Breast epithelium (tissue), 4 donors: ENCODE measurements at places on chromosomes 4 and X.

GRCh38 chrX:43785930-43786591 lies 96.2 kb downstream of the MAOB start:
- no peak for DNase-seq
- peaks cover 9% of the 10 kb centered on the region for H3K27me3 ChIP-seq
- H3K4me1 ChIP-seq = no peaks in the 10 kb centered on the region
- no peaks in the 10 kb centered on the region for H3K36me3 ChIP-seq

GRCh38 chr4:177302371-177303100 lies 7.1 kb upstream of the NEIL3 start:
- H3K36me3 ChIP-seq = no peaks in the 10 kb centered on the region
- no peaks in the 10 kb centered on the region for H3K4me1 ChIP-seq
- peak overlapping the region; percentile 17 for H3K27ac ChIP-seq
- no peaks in the 10 kb centered on the region for H3K27me3 ChIP-seq
- DNase-seq = no peak
- H3K4me3 ChIP-seq = no peak overlapping the region

DNA sequence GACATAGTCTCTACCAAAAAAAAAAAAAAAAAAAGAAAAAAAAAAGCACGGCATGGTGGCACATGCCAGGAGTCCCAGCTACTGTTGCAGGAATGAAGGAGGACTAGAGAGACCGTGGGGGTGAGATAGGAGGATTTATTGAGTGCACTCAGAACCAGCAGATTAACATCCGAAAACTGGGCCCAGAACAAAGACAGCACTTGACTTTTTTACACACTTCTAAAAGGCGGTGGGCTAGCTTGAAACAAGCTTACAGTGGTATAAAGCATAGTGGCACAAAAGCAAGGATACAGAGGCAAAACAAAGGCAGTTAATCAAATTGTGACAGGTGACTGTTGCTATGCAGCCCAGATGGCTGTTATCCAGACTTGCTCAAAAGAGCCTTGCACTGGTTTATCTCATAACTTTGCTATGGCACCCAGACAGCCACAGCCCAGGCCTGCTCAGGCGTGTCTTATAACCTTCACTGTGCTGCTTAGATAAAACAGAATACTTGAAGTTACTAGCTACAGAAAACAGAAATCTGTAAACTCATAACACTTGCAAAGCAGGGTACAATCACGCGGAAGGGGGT lies 9.9 kb upstream of the PI4K2B start:
- no peaks in the 10 kb centered on the region for H3K36me3 ChIP-seq
- H3K27me3 ChIP-seq = no peaks in the 10 kb centered on the region
- H3K4me3 ChIP-seq = no peak overlapping the region
- H3K4me1 ChIP-seq = no peaks in the 10 kb centered on the region

DNA sequence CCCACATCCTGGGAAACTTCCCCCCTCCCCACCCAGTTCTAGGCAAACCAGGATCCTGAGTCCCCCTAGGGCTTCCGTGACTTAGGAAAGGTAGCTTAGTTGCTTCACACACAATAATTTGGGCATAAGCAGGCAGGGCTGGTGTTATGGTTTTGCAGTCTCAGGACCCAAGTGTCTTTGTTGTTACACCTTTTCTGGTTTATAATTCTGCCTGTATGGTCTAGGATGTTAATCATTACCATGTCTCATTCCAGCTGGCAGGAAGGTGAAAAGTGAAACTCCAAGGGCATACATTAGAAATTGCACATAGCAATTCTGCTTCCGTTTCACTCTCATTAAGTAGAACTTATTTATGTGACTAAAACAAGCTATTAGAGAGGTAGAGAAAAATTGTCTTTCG lies 16.8 kb downstream of the UGT8 start:
- H3K27me3 ChIP-seq = no peaks in the 10 kb centered on the region
- no peaks in the 10 kb centered on the region for H3K36me3 ChIP-seq
- no peak overlapping the region for H3K4me3 ChIP-seq
- DNase-seq = no peak

- H3K27ac ChIP-seq = no peak overlapping the region
- no peaks in the 10 kb centered on the region for H3K36me3 ChIP-seq
- H3K27me3 ChIP-seq = no peaks in the 10 kb centered on the region
- no peak for DNase-seq
These were observed 615.4 kb upstream of the GALNT7 start for GRCh38 chr4:172553216-172553615.

GRCh38 chr4:168598191-168598590 lies 101.3 kb downstream of the PALLD start:
- H3K27ac ChIP-seq = no peak overlapping the region
- H3K4me1 ChIP-seq = no peaks in the 10 kb centered on the region
- H3K4me3 ChIP-seq = no peak overlapping the region
- no peaks in the 10 kb centered on the region for H3K36me3 ChIP-seq
- H3K27me3 ChIP-seq = no peaks in the 10 kb centered on the region
- DNase-seq = no peak

GRCh38 chrX:76147106-76147505 lies 25.8 kb upstream of the PBDC1 start:
- H3K4me3 ChIP-seq = peak overlapping the region; percentile 50
- no peak for DNase-seq
- no peaks in the 10 kb centered on the region for H3K4me1 ChIP-seq
- H3K27me3 ChIP-seq = no peaks in the 10 kb centered on the region
